ENCODE measurements at places on chromosomes 16 and 17.

- DNase-seq: no peak
Measured at GRCh38 chr17:35094902-35095301, 24.8 kb downstream of the RAD51D start.

DNA sequence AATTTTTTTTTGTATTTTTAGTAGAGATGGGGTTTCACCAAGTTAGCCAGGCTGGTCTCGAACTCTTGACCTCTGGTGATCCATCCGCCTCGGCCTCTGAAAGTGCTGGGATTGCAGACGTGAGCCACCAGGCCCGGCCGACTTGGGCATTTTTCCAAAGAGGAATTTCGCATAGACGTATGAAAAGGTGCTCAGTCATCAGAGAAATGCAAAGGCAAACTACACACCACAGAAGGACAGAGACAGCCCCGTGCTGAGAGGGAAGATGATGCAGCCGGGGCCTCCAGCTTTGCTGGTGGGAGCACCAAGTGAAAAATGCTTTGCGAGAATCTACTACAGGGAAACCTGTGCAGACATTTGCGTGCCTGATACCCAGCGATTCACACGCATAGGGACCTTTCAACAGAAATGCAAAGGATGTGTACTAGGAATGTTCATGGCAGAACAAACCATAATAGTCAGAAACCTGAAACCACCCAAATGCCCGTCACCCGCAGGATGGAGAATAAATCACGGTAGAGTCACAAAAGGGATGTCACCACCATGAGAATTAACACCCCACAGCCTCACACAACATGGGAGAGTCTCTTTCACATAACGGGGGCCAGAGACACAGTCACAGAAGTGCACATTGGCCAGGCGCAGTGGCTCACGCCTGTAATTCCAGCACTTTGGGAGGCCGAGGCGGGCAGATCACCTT is 5.2 kb downstream of the RAB40B start:
- DNase-seq: no peak

DNA sequence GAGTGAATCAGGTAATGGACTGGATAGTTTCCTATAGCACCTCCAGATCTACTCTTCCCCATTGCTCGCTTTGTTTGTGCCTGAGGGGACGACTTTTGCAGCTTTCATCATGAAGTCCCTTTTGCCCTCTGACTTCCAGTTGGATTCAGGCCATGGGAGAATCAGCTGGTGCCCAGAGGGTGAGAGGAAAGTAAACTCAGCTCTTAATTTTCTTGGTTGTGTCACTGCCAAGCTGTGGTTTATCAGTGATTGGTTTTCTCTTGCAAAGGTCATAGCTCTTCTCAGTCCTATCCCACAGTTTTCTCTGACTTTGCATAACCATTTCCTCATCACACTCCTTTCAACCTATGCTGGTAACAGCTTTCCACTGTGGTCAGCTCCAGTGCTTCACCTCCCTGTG is 200.1 kb downstream of the KCNJ2 start:
- DNase-seq: no peak

DNA sequence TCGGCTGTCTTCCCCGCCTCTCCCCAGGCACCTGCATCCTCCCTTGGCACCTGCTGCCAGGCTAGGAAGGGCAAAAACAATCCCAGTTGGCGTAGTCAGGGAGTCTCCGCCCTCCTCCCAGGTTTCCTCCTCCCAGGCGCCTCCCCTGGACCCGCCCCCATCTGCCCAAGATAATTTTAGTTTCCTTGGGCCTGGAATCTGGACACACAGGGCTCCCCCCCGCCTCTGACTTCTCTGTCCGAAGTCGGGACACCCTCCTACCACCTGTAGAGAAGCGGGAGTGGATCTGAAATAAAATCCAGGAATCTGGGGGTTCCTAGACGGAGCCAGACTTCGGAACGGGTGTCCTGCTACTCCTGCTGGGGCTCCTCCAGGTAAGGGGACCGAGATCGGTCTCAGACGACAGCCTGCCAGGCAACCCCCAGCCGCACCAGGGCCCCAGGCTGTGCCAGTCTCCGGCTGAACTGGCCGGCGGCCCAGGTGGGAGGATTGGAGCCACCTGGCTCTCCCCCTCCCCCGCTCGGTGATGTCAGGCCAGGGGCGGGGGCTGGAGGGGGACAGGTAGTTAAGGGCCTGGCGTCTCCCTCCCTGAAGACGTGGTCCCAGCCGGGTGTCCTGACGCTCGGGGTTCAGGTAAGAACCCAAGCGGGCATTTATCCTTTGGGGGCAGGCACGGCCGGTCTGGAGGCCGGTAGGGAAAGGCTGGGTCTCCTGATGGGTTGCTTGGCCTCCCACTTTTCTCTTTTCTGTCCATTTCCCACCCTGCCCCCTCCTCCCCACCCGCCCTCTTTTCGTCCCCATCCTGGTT is at the start of gene GRB7:
Gene GRB7 (plus strand): TSS at position 179 of the 808 bp plus-strand sequence. CDS start 4,364 bp downstream, outside the sequence.
- no peak for DNase-seq

DNA sequence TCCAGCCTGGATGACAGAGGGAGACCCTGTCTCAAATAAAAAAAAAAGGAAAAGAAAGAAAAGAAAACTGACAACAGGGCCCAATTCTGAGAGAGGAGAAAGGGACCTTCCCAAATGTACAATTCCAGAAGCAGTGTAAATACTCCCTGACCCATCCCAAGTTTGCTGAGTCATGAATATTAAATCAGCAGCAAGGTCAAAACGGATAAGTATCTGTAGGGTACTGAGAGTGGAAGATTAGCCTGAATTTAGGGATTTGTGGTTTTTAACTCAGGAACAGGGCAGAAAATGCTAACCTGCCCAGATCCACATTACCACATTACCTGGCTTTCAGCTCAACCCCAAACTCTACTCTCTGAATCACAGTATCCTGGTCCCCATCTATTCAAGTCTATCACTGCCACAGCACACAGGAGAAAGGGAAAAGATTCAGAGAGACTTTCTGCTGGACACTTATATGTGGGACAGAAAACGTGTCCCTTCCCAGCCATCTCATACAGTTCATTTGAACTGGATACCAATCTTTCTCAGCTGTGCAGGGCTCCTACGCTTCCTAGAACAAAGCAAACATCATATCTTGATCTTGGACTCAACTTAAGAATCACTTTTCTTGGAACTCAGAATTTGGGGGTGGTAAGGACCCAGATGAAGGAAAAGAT is 2.9 kb downstream of the FXR2 start:
- no peak for DNase-seq

DNA sequence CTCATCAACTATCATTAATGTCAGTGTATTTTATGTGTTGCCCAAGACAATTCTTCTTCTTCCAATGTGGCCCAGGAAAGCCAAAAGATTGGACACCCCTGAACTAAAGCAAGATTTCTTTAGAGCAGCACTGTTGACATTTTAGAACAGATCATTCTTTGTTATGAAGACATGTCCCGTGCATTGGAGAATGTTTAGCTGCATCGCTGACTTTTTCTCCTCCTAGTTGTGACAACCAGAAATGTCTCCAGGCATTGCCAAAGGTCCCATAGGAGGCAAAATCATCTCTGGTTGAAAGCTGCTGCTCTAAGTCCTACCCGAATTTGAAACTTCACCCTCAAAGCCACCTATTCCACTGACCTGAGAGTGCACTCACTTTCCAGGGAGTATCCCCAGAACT is 62.7 kb upstream of the IRX6 start:
- DNase-seq: no peak

DNA sequence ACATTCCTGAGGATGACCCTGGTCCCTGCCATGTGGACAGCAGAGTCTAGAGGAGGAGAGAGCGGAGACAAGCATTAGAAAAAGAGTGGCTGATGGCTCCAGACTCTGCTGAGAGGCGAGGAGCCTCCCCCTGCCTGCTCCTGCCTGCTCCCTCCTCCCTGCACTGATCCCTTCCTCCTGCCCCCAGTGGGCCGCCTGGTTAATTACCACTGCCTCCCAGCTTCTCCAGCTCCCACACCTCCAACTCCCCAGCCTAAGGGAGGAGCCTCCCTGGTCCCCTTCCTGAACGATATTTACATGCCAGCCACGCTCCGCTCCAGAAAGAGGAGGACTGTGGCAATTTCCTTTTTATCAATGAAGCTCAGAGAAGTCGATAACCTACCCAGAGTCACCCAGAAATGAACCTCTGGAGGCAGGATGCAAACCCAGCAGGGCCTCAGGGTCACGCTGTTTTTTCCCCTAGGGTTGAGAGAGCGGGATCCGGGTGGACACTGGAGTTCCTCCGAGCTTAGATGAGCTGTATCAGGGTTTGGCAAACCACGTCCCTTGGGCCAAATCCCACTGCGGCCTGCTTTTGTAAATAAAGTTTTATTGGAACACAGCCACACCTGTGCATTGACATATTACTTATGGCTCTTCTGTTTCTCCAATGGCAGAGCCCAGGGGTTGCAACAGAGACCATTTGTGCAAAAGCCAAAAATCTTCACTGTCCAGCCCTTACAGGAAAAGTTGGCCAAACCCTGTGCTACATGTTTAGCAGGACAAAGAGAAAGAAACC is 27.1 kb upstream of the JPH3 start:
- DNase-seq: no peak

DNA sequence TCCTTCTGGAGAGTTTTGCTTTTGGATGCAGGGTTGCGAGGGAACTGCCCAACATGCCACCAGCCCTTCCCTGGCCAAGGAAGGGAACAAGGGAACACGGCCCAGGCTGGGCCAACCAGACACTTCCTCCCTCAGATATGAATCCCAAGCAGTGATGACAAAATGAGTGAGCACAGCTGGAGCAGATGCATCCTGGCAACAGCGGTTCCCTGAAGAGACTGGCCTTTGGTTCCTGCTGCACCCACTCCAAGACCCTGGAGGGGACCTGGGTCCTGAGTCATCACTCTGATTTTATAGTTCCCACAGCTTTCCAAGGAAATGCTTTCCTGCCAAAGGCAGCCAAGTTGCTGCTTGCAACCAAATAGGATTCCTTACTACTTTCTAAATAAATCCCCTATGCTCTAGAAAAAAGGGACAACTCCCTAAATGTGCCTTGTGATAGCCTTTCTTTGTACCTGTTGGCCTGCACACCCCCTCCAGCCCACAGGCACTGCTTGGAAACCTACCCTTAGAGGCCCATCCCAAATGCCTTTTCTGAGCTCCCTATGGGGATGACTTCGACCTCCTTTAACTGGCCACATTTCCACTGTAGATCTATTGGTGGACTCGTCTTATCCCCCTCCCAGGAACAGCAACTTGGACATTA is 5.3 kb downstream of the ST3GAL2 start:
- peak; percentile 25 for DNase-seq

GRCh38 chr16:4871071-4871470 is 23.8 kb downstream of the UBN1 start:
- no peak for DNase-seq
